HTR-8/SVneo (cell line): ENCODE measurements at places on chromosomes 3 and 15.

DNA sequence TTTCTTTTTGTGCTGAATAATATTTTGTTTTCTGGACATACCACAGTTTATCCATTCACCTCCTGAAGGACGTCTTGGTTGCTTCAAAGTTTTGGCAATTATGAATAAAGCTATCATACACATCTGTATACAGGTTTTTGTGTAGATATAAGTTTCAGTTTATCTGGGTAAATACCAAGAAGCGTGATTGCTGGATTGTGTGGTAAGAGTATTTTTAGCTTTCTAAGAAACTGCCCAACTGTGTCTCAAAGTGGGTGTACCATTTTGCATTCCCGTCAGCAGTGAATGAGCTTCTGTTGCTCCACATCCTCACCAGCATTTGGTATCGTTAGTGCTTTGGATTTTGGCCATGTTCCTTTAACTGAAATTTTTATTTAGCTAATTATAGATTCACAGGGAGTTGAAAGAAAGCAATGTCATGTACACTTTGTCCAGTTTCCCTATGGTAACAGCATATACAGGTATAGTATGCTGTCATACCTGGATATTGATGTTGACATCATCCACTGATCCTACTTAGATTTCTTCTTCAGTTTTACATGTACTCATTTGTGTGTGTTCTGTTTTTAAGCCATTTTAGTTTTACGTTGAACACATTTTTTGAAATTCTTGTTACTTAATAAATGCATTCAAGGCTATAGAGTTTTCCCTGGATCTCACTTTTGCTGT is 11.9 kb downstream of the ARID3B start:
- no peak for DNase-seq

GRCh38 chr3:136186344-136186743 is 9.8 kb downstream of the MSL2 start:
- no peak for DNase-seq

GRCh38 chr3:38773528-38773927 is 42.5 kb downstream of the SCN10A start:
- DNase-seq = no peak

DNA sequence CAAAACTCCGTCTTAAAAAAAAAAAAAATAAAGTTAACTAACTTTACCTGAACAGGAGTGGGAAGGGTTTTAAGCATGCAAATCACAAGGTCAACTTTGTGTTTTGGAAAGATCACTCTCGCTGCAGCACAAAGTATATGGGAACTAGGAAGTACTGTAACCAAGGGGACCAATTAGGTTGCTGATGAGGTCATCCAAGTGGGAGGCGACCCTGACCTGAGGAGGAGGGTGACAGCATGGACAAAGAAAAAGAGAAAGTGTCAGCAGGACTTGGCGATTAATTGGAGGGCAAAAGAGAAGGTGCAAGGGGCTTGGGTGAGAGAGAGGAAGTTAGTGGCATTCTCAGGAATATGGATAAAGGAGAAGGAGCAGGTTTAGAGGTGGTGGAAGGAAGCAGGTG is 89.5 kb upstream of the ZBED2 start:
- DNase-seq = no peak
